Midbrain (tissue), 1 donor: ENCODE measurements at places on chromosomes 4 and X.

GRCh38 chr4:145075742-145076468, 22.1 kb downstream of the ANAPC10 start:
- no peak for DNase-seq

DNA sequence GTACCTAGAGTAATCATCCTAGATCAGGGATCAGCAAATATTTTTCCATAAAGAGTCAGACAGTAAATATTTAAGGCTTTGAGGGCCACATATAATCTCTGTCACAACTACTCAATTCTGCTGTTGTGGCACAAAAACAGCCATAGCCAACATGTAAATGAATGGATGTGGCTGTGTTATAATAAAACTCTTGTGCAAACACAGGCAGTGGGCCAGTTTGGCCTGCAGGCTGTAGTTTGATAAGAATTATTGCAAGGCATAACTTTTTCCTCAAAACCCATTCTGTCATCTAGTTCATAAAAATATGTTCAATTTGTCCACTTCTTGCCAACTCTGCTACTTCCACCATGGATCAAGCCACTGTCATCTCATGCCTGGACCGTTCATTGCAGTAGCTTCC, 39.4 kb upstream of the SHROOM4 start:
- no peak for DNase-seq

DNA sequence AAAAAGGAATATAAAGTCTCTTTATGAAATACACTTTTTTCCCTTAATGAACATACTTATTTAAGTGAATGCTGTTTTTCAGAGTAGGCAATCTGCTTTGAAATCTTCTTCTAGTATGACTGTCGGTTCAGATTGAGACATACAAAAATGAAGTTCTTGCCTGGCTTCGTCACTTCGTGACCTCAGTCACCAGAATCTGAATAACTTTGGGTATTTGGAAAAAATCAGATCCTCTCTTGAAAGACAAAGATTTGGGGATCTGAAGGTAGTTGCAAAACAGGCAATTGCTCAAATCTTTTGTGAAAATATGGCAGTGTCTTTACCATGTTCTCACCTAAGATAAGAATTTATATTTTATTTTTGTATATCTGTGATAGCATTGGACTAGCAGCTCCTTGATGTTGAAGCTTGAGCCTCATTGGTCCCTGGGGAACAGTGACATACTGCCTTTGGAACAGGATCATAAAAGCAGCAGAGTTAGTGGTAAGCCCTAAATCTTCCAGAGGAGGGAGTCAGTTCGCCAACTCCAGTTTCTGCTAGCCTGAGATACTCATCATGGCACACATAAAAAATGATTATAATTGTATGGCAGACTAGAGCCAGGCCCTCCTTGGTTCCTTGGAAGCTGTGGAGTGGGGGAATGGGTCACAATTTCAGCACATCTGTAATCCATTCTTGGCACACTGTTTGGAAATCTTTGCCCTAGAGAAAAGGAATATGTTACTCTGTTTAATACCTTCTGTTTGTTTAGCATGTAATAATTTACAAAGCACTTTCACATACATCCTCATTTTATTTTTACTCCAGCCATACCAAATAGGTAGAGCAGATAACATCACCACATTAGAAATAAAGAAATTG, 5.0 kb downstream of the ARFIP1 start:
- DNase-seq: no peak

DNA sequence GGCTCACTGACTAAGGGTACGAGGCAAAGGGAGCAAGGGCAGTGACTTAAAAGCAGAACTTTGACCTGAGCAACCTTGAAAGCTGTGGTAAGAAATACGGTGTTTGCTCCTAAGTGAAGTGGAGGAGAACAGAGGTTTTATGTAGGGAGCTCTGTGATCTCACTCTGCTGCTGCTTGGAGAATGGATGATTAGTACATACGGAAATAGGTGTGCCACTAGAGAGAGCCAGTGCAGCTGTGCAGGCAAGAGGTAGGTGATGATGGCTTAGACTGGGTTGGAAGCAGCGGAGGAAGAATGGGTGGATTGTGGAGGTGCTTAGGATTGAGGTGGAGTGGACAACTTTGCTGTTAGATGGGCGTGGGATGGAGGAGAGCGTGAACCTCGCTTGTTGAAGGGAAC, 85.0 kb downstream of the FAM193A start:
- DNase-seq: no peak

DNA sequence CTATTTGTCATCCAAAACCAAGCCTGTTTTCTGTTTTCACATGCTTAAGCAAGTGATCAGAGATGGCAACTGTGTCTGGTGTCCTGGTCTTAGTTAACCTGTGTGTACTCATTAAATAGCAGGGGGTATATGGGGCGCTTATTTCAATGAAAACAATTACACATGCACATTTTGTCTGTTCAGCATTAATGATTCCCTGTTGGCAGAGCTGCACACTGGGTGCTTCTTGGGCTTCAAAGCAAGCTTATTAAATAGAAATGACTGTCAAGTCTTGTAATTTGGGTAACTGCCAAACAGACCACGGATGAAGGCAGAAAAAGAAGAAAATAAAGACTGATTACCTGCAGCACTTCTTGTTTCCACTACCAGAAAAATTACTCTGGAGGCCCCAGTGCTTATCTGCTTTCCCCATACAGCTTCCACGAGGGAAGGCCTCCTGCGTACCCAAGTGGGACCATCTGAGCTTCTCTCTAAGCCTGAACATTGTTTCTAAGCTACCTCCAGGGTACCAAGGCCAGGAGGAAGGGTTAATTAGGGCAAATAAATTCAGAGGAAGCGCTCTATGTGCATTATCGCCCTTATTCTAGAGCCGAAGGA, 107.2 kb upstream of the TBL1X start:
- DNase-seq: no peak

- no peak for DNase-seq
These were observed 57.6 kb upstream of the PRKG2 start for GRCh38 chr4:81272671-81273070.

GRCh38 chr4:6989331-6989923, 53.7 kb upstream of the TADA2B start:
- DNase-seq: no peak
